ENCODE measurements at places on chromosomes 2 and 18.

DNA sequence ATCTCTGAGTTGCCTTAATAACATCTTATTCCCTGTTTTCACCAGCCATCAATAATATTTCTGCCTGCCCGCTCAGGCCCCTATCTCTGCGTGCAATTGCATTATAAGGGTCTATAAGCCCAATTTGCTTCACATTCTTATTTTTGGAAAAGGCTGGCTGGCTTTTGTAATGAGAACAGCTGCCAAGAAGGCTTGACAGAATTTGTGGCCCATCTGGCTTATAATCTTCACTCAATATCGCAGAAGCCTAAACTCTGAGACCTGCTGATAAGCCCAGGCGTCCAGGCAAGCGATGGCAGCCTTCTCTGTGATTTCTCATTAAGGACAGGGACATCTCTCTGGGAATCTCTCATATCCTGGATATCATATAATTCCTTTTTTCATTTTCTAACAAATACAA, 1618.6 kb upstream of the CELF4 start:
- DNase-seq = no peak

DNA sequence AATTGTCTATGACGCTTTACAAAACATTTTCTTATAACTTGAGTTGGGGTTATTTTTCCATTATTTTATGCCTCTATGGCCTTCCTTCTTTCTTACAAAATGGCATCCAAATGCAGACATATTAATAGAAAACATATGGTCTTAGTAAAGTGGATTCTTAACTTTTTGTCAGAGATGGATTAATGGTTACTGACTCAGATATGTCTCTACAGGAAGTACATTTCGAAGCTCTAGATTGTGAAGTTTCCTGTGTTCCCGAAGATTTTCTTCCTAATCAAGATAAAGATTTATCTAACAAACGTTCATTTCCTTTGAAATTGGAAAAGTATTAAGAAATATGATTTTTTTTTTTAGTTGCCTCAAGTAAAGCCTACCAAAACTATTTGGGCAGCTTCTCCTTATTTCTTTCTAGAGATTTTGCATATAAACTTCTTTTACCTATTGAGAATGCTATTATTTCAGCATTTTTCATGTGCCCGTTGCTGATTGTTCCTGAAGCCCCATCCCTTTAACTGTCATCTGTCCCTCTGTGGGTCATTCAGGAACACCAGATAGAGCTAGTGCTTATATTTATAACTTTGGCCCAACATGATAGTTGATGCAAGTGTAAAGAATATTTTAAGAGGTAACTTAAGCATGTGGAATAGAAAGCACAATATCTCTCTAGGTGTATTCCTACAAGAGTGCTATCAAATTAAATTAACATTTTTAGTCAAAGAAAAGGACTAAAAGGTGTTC, 498.0 kb downstream of the CCDC85A start:
- no peak for DNase-seq

DNA sequence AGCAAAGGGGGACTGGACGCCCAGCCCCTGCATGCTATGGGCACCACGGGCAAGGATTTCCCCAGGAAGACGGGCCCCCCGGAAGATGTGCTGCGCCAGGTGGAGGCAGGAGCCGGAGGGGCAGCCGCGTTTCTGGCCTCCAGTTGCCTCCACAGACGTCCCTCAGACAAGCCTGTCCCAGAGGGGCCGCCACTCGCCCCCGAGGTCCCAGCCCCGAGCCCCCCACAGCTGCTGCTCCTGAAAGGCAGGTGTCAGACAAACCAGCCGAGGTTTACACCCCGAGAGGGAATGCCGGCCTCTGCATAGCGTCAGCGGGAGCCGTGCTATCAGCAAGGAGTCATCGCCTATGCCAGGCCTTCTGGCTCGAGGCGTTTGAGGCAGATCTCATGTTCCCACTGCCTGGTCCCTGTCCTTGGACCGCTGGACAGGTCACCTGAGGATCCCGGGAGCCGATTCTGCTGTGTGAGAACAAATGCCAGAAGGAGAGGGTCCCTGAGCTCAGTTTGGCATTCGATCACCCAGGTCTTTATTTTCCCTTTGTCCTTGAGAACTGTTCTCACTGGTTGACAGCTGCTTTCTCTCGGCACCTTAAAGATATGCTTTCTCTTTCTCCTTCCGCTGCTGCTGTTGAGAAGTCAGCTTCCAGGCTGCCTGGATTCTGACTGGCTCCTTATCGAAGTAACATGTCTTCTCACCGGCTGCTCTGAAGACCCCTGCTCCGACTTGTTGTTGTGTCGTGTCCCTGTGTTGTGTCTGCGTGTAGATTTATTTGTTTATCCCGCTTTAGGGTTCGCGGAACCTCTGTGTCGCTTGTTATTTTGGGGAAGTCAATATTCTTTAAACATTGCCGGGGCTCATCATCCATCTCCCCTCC, 20.6 kb downstream of the CROCC2 start:
- DNase-seq = no peak

DNA sequence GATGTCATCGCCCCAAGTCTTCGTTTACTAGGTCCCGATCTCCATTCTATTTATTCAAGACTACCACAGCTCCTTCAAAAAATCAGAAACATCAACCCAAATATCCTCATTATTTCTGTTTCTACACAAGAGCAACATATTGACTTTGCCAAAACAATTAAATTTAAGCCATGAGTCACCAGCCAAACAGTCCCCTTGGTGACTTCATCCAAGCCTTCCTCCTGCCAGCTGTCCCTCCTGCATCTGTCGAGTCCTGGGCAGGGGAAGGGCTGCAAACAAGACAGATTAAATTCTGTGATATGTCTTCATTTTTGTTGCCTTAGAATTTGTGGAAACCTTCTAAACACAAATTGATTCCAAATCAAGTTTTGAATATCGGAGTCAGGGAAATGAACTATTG, 110.3 kb downstream of the SP3 start:
- no peak for DNase-seq

DNA sequence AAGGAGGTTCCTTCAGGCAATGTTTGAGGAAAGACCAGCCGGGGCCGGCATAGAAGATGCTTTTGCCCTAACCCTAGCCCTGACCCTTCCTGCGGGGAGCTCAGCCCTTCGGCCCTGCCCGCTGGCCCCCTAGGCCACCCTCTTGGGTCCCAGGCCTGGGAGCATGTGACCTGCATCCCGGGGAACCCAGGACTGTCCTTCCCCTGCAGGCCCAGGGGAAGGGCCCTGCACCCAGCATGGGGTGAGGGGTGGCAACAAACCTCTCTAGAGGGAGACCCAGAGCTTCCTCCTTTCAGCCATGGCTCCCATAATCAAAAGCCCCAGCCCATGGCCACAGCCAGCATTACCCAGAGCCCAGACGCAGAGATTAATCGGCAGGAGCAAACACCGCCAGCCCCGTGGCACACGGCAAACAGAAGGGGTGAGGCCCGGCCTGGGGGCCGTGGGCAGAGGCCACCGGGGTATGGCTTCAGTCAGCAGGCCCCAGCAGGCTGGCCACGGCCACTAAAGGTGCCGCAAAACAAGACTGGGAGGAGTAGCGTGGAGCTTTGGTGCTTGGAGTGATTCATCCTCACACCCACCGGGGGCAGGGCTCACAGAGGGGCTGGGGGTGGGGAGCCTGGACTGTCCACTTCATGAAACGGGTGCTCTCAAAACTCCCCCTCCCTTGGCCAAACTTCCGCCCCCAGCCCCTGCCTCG, 61.6 kb upstream of the HPCAL1 start:
- DNase-seq = no peak

GRCh38 chr2:197308585-197308984, 2.0 kb downstream of the ANKRD44 start:
- no peak for DNase-seq

GRCh38 chr2:120747281-120747680, 11.6 kb downstream of the GLI2 start:
- DNase-seq = no peak

DNA sequence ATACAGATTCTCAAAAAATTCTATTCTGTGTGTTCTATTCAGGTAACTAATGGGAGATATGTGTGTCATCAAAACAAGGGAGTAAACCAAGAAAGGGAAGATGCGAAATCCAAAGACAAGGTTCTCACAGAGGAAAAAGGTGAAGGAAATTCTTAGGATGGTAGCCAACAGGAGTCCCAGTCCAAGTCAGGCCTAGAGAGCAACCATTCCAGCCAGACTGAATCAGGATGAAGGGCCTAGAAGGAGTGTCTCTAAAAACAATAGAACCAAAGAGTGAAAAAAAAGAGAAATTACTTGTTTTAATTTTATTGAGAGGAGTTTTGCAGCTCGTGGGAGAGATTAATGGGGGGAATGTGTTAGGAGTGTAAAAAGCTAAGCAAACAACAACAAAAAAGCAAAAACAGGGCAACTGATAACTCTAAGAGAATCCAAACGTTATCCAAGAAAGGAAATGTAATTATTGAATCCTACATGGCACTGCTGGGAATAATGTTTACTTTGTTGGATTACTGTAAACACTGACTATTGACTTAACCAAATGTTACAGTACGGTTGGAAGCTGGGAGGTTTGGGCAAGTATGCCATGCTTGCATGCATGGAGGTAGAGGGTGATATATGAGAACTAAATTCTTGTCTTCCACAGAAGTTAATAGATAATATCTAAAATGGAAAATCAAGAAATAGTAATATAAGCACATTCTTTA, 12.3 kb downstream of the MAP3K20 start:
- DNase-seq = no peak

DNA sequence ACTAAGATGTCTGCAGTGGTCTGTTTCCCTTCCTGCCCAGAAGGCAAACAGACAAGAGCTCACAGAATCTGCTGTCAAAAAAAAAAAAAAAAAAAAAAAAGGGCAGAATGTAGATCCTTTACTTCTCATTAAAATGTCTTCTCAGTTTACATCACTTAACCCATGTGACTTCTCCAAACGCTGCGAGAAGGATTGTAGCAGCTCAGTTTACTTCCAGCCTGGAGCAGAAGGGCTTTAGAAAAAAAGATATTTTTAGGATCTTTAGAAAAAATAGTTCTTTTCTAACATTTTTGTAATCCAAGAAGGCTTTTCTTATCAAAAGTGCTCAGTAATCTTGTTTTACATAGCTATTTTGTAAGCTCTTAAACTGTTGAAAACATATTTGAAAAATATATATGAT, 425.4 kb downstream of the CNTNAP5 start:
- no peak for DNase-seq

DNA sequence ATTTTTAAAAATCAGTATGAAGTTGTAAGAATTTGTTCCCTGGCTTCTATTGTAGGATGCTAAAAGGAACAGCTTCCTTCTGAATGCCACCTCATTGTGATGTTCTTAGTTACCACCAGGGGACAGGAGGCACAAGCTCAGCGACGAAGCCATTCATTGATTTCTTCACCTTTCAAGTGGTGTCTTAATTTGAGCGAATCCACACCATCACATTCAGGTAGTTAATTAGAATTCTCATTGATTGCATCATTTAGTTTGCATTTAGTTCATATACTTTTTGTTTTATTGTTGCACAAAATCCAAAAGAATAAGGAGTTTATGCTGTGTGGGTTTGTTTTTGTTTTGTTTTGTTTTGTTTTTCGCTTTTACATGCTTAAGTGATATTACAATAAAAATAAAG, 23.1 kb downstream of the CYP27C1 start:
- DNase-seq = no peak

- DNase-seq = no peak
Observed at GRCh38 chr18:58848685-58849084, 16.0 kb upstream of the ZNF532 start.

DNA sequence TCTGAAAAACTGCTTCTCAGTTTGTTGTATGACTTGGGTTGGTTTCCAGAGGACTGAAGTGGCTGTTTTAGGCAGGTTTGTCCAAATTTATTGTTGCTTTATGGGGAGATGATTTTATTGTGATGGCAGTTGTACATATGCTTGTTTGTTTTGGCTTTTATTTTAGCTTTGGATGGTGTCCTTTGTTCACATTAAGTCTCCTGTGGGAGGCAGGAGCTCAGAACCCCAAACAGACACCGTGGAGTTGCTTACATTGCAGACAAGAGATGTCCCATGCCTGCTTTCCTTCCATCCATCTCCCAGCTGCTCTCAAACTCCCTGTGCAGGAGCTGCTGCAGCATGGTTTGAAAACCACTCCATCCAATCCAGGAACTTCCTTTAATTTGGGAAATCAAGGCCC, 414.7 kb downstream of the LPIN1 start:
- DNase-seq = no peak

- no peak for DNase-seq
Observed at GRCh38 chr2:168079236-168079635, 168.2 kb downstream of the STK39 start.

- DNase-seq = no peak
Observed at GRCh38 chr18:3440341-3440740, 9.6 kb upstream of the TGIF1 start.

- no peak for DNase-seq
Observed at GRCh38 chr18:74140582-74140981, 7.1 kb downstream of the FBXO15 start.

DNA sequence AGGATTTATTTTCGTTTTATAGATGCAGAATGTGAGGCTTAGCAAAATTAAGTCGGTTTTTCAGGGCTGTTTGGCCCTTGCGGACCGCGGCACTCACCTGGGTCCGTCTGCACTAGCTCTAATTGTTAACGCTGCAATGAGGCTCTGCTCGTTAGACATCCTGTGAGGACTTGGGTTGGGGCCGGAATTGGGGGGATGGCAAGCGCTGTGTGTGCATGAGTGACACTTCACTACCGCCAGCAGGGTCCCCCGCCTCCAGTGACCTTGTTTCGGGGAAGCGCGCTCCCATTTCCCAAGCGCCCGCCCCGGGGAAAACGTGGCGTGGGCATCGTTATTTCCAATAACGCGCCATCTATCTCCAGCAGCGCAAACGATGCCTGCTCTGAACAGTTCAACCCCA, 54.2 kb downstream of the KCNG2 start:
- no peak for DNase-seq

- no peak for DNase-seq
Observed at GRCh38 chr2:168602846-168603401, 146.9 kb downstream of the CERS6 start.

DNA sequence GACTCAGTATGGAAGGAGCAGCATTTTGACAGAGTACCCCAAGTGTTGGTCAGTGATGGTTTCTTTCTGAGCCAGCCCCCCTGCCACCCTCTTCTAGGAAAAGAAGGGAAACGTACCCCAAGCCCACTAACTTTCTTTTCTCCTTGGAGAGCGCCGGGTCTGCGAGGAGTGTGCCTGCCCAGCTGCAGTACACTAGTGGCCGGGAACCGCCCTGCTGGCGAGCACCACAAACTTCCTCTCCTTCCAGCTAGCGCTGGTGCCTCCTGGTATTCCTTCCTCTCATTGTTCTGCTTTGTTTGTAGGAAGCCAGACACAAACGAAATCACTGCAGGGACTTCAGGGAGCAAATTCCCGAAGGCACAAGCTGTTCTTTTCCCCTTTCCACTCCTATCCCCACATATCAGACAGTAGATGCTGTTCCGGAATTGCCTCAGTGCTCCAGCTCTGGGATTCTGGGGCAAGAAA, 1.8 kb downstream of the CCDC85A start:
- DNase-seq = no peak

GRCh38 chr18:13726972-13727331, 479 bp downstream of the RNMT start:
- DNase-seq = peak; percentile 5

DNA sequence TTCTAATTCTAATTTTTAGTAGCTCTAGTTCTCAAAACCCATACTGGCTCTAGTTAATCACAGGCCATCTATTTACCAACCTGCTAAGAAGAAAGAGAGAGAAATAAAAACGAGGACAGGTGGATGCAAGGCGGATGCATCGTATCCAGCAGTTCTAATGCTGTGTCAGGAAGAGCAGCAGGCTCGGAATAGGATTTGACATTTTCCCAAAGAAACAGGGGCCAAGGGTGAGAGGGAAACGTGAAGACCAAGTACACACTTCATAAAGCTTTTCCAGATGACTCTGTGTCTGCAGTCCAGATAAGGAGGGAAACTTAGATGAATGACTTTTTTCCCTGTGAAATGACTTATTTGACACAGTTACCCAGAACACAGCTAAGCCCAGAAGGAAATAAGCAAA, 117.5 kb downstream of the ESCO1 start:
- no peak for DNase-seq

All from activated T-helper 1 cell treated with Interleukin-2 at 50 U/mL for 16 hours (primary cell).